ENCODE measurements at places on chromosomes 12 and 14.

- no peak for DNase-seq
Measured at GRCh38 chr12:123491056-123491455, 33.1 kb downstream of the SNRNP35 start.

- DNase-seq = no peak
Measured at GRCh38 chr12:17304503-17305347, 698.8 kb upstream of the LMO3 start.

DNA sequence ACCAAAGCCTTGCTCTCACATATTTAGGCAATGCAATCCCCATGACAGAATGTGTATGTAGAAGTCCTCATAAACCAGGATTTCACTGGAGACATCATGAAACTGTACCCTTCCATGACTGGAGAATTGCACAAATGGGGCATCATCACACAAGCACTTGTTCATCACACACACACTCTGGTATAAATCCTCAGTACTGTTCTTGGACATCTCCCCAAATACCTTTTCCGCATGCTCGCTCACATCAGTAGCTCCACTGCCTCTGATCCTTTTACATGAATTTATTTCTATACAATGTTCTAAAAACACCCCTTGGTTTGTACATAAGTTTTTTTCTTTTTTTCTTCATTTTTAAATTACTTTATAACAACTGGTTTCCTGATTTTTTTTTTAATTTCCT, 3.3 kb upstream of the ING4 start:
- DNase-seq = no peak

DNA sequence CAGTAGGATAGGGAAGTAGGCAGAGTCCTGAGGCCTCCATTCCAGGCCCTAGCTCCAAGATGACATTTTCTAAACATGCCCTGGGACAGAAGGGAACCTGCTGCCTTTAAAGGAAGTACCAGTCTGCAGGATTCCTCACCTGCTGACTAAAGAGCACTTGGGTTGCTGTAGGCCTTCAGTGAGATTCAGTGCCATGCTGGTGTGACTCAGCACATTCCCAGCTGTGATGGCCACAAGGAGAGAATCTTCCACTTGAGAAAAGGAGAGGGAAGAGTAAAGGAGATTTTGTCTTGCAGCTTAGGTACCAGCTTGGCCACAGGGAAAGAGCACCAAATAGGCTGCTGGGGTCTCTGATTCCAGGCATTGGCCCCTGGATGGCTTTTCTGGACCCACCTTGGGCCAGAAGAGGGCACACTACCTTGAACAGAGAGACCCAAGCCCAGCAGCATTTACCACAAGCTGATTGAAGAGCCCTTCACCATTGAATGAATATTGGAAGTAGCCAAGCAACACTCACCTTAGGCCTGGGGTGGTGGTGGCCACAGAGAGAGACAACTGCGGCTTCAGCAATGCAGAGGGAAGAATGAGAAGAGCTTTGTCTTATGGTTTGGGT, 498.3 kb downstream of the KCNH5 start:
- DNase-seq = no peak

- DNase-seq = no peak
Measured at GRCh38 chr12:89166525-89166934, 185.8 kb downstream of the DUSP6 start.

Data from activated CD8-positive, alpha-beta memory T cell treated with anti-CD3 and anti-CD28 coated beads for 1 hour (primary cell).